ENCODE measurements at places on chromosomes 2 and 18.

- no peak for DNase-seq
These were observed 123.5 kb downstream of the CABLES1 start for GRCh38 chr18:23258566-23259469.

GRCh38 chr2:19722531-19722971 lies 179.2 kb downstream of the TTC32 start:
- DNase-seq = no peak

DNA sequence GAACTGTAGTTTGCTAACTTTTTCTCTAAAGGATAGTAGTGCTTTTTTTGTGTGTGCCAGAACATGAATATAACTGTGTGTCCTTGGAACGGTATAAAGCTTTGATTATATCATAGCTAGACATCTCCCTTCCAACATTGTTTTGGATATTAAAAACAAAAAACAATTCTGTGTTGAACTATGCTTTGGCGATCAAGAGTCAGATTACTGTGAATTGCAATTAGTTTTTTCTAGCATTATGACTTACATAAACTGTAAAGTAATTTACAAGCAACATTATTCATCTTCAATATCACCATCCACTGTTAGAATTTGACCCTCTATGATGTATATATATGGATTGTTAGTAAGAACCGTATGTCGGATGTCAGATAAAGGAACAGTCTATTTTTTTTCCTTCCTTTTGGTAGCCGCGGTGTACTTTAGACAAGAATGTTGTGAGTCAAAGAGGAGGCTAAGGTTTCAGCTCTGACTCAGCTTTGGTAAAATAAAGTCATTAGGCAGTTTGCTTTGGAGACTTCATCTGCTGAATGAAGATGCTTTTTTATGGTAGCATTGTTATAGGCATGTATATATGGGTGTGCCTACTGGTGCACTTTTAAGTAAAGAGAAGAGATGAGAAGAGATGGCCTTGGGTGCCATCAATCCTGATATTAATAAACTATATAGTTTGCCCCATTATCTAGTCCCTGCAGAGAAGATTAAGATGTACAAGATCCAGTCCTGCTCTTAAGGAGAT lies 76.4 kb downstream of the LTBP1 start:
- DNase-seq = peak; percentile 80

- DNase-seq = no peak
These were observed 1.8 kb upstream of the NPAS2 start for GRCh38 chr2:100818003-100818605.

DNA sequence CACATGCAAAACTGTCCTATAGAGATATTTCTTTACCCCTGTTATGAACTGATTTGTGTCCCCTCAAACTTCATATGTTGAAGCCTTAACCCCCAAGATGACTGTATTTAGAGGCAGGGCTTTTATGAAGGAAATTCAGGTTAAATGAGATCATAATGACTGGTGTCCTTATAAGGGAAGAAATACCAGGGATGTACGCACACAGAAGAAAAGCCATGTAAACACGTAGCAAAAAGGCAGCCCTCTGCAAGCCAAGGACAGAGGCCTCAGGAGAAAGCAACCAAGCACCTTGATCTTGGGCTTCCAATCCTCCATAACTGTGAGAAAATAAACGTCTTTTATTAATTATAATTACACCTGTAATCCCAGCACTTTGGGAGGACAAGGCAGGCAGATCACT lies 101.3 kb upstream of the NDUFV2 start:
- DNase-seq = no peak

DNA sequence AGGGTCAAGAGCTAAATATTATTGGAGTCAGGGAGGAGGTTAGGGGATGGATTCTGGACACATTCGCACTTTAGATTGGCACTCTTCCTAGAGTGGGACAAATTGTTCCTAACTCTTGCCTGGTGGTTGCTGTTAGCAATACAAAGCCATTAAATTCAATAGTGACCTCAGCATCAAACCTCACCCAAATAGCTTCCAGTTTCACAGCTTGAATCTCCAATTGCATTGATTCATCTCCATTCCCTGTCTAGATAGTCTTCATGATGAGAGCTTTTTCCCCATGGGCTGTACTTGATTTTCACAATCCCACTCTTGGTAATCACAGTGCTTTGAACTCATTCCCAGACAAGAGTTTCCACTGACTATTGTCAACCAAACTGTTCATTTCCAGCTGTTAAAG lies 585.9 kb upstream of the SYT4 start:
- no peak for DNase-seq

DNA sequence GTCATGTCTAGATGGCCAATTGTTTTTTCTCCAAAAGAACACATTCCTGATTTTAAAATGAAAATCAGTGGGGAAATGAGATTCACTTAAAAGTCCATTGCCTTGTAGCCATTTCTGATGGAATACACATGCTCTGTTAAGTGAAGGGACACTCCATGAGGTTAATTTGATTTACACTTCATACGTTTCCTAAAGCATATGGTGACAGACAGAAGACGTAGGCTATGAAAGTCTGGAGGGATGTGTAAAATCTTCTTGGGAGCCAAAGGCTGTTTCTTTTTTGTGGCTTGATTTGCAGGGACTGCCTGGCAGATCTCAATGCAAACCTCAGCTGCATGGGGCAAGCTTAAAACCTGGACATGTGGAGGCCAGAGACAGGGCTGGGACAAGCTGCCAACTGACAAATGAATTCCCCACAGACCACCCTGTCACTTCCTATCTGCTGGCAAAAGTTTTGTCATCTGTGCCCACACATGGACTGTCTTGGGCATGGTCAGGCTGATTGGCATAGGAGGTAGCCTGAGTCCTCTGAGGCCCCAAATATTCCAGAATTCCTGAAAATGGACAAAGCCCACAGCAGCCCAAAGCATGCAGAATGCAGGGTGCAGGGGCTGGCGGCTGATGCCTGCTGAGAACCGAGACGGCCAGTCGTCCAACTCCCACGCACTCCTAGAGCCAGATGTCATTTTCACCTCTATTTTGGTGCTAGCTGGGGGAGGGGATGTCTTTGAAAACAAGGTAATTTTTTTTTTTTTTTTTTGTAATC lies 73.9 kb downstream of the SDC1 start:
- DNase-seq = no peak

DNA sequence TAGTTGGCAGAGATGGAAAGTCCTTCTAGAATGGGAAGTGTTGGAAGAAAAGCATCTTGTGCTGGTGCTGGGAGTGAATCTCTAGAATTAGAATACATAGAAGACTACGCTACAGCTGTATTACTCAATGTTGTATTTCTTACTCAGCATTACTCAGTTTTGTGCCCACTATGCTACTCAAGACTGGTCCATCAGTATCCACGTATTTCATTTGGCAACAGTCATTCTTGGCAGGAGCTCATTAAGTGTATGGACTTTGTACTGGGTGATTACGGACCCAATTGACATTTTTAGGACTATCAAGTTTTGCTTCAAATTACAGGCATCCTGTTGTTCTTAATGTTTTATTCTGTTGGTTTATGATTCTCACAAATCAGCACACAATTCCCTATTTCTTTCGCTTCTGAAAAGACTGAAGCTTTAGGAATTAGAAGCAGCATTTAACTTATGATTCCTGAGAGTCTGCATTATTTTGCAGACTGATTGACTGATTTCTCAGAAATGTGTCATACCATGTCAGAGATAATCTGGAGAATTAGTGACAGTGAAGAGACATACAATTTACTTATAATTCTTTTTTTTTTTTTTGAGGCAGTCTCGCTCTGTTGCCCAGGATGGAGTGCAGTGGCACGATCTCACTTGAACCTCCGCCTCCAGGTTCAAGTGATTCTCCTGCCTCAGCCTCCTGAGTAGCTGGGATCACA lies 136.9 kb downstream of the MYO3B start:
- peak; percentile 85 for DNase-seq

GRCh38 chr18:21955757-21956652 lies 213.4 kb upstream of the GATA6 start:
- DNase-seq = peak; percentile 66

- no peak for DNase-seq
These were observed 131.6 kb upstream of the MSH6 start for GRCh38 chr2:47651296-47651695.

DNA sequence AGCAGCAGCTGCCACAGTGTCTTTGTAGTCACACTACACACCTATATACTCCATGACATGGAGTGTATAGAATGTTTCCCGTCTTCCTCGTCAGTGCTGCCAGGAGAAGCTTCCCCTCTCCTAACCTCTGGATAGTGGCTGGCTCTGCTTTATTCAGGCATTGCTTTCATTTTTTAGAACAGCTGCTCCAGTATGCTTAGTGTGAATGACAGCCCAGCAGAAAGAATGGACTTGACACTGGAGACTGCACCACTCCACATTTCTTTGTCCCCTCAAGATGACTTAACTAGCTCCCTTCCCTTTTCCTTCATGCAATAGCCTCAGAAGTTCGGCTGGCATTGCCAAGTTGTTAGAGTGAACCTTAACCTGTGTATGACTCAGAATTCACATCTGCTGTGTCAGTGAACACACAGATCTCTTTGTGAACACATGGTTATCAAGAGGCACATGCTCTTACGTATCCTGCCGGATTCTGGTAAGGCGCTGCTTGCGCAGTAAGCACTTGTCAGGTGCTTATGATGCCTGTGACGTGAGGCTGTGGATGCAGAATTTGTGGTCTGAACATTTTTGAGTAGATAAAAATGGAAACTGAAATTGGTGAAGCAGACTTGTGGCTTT lies 73.9 kb downstream of the NEDD4L start:
- DNase-seq = peak; percentile 56

DNA sequence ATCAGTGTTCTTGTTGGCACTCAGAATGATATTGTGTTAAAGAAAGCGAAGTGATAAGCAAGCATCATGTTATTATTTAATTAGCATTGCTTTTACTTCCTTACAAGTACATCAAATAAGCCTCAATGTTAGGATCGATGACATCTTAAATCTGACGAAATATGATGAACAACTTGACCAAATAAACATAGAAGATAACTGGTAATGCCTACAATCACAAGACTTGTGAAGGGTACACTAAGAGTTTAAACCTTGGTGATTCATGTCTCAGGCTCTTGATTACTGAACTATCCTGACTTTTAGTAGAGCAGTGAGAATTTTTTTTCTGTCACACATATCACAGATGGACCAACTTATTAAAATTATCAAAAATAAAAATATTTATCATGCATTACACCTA lies 500.8 kb upstream of the ZEB2 start:
- no peak for DNase-seq

GRCh38 chr2:195535911-195536522 lies 121.0 kb upstream of the SLC39A10 start:
- no peak for DNase-seq

- DNase-seq = no peak
These were observed 112.2 kb downstream of the ZNF521 start for GRCh38 chr18:25239581-25240419.

DNA sequence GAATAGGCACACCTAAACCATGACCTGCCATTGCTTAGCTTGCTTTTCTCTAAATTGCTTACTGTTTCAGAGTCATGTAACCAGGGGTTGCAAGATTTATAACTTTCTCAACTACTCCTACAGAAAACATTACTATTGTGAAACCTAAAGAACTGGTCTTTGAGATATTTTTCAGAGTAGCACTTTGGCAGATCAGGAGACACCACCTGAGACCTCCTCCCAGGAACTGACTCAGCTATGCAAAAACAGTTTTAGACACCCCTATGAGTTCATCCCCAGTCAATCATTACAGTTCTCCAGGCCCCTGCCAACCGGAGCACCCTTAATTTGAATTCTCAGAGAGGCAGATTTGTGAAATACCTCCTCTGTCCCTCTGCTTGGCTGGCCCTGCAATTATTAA lies 80.3 kb downstream of the MBOAT2 start:
- no peak for DNase-seq

DNA sequence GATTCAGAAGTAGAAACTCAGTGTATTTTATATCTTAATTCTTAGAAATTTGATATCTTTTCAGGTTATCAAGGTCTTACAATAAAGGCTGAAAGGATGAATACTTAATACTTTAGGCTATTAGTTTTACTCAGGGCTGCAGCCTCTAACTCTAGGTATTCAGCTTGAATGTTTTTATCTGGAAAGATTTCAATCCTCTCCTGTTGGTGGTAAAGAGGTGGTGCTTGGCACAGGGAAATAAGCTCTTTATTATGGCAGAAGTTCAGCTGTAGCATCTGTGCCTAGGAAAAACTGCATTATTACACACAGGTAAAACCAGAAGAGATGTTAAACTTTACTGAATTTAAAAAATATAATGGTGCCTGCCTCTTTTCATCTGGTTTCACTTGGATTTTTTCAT lies 11.1 kb downstream of the ACVR2A start:
- DNase-seq = no peak

DNA sequence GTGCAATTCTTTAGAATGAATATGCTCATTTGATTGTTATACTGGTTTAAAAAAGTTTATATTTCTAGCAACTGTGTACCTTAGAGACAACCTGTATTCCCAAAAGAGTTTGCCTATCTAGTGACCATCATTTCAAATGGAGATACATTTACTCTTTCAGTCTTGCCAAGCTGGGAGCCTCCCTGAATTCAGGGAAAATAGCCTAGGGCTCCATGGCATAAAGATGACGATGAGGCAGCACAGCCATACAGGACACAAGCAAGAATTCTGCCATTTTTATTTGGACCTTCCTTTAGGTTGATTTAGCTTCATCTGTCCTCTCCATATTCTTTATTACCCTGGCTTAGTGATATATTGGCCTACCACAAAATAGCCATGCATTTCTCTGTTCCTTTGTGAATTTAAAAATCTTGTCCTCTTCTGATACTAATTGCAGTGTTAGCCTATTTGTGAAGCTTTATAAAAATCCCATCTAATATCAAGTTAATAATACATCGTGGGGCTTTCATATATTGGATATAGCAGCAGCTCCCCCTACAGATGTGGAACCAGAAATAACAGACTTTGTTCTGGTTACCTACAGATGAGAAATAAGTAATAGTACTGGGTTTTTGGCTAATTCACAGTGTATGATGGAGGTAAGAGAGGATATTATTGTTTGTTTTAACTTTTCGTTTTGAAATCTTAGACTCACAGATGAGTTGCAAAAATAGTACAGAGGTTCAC lies 1661.9 kb upstream of the PIK3C3 start:
- no peak for DNase-seq

GRCh38 chr2:237695201-237695780 lies 67.9 kb downstream of the LRRFIP1 start:
- DNase-seq = peak; percentile 94

GRCh38 chr2:219998107-219998506 lies 370.7 kb downstream of the SLC4A3 start:
- no peak for DNase-seq

DNA sequence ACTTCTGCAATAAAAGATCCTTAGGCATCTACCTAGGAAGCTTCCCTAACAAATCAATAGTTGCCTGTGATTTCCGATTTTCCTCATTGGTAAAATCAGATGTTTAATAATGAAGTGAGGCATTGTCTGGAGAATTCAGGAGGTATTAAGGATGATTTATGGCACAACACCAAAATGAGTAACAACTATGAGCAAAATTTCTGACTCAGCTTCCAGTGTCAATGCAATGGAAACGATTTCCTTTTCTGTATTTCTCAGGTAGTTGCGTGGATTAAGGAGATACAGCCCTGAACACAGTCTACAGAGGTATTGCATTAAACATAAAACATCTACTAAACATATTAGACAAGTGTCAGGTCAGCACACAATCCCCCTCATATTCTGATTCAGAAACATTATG lies 99.5 kb downstream of the EPB41L3 start:
- peak; percentile 35 for DNase-seq

GRCh38 chr2:66445925-66446871 lies 11.3 kb downstream of the MEIS1 start:
- DNase-seq = no peak
